ENCODE measurements at places on chromosomes 11 and 22.

DNA sequence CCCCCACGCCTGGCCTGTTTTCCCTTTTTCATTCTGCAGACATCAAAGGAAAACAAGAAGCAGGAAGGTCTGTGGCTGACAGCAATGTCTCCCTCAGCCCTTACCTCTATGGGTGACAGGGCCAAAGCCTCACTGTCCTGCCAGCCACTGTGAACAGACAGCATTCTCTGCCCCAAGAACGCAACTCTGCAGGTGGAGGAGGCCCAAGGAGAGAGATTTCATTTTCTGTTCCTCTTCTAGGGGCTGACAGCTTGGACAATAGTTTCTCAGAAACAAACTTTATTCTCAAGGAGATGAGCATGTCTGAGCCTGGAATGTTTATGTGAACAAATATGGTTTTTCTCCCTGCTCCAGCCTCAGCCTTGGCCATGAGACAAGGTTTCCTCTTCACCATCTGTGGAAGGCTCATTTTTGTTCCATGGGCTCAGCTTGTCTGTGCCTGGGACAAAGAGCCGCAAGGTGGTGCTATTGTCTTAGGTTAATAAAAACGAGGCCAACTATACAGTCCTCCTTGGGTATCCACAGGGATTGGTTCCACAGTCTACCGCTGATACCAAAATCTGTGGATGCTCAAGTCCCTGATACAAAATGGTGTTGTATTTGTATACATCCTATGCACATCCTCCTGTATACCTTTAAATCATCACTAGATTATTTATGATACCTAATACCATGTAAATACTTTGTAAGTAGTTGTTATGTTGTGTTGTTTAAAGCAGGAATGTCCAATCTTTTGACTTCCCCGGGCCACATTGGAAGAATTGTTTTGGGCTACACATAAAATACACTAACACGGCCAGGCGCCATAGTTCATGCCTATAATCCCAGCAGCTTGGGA is 5.8 kb downstream of the PIWIL3 start:
- peak; percentile 37 for DNase-seq

DNA sequence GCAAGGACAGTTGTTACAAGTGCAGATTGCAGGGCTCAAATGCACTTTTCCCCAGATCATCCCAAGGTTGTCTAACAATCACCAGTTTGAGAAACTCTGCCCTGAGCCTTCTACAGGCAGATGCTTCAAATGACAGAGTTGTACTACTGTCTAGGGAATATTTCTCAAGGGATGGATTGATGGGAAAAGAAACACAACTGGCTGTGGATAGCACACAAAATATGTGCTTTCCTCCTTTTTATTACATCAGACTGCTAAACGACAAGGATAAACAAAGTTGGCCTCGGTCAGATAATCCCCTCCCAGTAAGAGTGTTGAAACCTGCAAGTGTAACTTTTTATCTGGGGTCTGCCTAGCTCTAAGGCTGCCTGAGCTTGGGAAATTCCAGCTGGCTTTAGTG is 46.6 kb upstream of the SORL1-AS1 start:
- no peak for DNase-seq

DNA sequence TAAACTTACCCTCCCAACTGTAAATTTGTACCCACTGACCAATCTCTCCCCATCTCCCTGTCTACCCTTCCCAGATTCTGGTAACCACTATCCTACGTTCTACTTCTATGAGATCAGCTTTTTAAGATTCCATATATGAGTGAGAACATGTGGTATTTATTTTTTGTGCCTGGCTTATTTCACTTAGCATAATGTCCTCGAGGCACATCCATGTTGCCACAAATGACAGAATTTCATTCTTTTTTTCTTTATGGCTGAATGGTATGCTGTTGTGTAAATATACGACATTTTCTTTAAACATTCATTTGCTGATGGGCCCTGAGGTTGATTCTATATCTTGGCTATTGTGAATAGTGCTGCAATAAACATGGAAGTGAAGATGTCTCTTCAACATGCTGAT is 74.7 kb upstream of the RRM1 start:
- DNase-seq, result no peak

DNA sequence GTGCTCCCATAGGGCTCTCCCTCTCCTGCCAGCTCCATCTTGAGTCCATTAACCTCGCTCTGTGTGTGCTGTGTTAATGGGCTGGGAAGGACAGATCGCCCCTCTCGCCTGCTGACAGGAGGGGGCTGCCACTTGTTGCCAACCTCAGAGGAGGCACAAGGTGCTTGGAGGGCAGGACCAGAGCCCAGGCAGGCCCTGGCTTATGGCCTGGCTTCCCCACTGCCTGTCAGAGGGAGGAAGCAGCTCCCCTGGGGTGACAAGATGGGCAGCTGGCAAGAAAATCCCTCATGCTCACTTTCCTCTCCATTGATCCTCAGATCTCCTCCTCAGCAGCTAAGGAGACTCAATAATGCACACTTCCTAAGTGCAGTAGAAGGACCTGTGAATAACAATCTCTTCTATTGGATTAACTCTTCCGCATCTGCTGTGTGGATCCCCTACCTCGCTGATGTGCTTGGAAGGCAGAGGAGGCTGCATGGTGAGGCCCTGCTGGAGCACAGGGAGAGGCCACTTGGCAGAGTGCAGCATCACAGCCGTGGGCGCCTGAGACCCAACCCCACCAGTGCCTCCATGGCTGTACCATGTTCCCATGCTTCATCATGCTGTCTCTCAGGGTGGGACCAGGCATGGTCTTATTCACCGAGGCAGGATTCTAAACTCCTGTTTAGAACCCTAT is 70.3 kb downstream of the TRIM29 start:
- no peak for DNase-seq

- no peak for DNase-seq
Measured at GRCh38 chr22:27422442-27422841, 379.1 kb downstream of the MN1 start.

GRCh38 chr11:16979703-16980622 is 34.3 kb downstream of the PLEKHA7 start:
- no peak for DNase-seq

DNA sequence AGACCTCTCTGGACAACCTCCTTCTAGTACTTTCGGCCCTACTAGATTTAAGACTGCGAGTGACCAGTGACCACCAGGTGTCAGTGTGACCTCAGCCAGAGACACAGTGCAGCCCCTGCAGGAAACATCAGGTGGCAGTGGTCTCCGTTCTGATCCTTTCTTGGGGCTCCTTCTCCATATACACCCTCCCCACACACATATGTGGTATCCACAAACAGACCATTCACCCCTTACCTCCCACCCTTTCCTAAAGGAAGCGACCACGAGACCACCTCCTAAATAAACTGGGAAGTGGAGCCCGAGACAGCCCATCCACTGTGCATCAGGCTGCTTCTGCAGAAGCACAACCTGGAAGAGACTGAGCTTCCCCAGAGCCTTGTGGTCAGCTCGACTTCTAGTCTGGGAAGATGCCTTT is 38.5 kb upstream of the CYP2D6 start:
- peak; percentile 54 for DNase-seq

DNA sequence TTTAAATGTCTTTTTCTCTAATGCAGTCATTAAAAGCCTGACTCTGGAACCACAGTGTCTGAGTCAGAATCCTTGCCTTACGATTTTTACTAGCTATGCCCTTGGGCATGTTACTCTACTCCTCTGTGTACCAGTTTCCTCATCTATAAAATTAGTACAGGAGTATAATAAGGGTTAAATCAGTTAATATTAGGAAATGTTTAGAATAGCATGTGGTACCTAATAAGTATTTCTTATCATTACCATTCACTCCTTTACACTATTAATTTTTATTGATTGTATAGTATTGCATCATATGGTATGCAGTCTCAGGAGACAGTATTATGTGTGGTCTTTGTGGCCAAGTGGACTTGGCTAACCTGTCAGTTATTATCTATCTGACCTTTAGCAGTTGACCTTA is 68.2 kb downstream of the METTL15 start:
- no peak for DNase-seq

GRCh38 chr11:65438257-65439151 is 15.9 kb downstream of the NEAT1 start:
- no peak for DNase-seq

DNA sequence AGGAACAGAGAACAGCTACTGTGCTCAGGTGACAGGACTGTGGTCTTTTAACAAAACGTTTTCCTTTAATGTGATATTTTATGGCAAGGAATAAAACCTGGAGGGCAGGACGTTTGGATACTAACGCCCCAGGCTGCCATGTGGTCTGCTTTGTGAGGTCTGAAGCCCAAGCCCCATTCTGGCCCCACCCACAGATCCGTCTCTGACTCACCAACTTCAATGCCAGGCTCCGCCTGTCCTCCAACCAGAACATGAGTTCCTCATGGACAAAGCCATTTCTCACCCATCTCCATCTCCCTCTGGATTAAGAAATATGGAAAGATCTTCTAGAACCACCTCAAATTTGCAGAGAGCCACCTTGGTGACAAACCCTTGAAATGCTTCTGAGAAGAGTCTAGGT is 148.8 kb downstream of the CRYBB2 start:
- no peak for DNase-seq

DNA sequence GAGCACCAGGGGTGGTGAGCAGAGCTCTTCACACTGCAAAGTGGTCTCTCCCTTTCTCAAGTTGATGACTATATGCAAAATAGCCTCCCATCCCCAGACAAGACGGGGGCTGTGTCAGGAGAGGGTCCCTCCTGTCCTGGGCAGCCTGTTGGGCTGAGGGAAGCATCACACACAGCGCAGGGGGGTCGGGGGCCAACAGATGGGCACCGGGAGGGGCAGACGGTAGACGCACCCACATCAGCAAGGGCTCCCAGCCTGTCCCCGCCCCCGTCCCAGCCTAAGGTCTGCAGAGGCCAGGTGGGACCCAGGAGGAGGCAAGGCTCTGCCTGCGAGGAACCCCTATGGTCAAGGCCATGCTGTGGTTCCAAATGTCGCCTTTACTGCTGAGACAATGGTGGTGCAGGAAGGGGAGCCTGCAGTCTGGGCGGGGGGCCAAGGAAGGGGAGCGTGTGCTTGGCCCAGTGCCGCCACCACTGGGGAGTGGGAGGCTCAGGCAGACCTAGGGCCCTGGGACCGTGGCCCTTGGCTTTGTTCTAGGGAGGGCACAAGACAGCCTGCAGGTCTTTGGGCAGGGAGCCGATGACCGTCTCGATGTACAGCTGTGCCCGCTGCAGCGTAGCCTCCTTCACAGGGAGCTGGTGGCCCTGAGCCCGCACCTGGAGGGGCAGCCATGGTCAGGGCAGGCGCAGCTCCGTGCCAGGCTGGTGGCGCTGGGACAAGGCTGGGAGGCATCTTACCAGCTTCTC is 4.3 kb upstream of the PLXNB2 start:
- DNase-seq, result no peak

- DNase-seq, result no peak
Measured at GRCh38 chr11:66593303-66593635, 284 bp downstream of the CCS start.

DNA sequence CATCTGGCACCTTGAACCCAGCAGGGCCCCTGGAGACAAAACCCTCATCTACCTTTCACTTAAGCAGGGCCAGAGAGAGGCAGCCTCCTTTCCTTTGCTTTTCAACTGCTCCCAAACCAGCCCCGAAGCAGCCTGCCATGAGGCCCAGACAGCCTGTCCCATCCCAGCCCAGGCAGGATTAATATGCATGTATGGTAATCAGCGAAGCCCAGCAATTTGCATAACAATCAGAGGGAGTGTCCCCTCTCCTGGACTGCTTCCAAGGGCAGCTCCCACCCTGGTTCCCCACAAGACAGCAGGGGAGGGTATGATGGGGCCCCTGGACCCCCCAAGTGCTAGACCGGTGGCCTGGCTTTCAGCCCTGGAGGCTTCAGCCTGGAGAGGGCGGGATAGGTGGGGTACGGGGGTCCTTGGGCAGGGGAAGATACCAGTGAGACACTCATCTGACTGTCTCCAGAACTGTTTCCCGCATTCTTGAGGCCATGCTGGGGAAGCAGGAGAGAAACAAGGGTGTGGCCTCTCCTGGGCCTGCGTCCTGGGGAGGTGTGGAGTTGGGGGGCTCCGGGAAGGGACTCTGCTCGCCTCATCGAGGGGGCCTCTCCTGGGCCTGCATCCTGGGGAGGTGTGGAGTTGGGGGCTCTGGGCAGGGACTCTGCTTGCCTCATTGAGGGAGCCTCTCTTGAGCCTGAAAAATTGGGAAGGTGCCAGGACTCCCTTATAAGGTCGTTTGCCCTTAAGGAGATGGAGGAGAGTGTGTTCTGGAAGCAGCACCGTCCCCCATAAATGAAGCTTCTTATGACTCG is 93.2 kb upstream of the PRR5 start:
- no peak for DNase-seq

DNA sequence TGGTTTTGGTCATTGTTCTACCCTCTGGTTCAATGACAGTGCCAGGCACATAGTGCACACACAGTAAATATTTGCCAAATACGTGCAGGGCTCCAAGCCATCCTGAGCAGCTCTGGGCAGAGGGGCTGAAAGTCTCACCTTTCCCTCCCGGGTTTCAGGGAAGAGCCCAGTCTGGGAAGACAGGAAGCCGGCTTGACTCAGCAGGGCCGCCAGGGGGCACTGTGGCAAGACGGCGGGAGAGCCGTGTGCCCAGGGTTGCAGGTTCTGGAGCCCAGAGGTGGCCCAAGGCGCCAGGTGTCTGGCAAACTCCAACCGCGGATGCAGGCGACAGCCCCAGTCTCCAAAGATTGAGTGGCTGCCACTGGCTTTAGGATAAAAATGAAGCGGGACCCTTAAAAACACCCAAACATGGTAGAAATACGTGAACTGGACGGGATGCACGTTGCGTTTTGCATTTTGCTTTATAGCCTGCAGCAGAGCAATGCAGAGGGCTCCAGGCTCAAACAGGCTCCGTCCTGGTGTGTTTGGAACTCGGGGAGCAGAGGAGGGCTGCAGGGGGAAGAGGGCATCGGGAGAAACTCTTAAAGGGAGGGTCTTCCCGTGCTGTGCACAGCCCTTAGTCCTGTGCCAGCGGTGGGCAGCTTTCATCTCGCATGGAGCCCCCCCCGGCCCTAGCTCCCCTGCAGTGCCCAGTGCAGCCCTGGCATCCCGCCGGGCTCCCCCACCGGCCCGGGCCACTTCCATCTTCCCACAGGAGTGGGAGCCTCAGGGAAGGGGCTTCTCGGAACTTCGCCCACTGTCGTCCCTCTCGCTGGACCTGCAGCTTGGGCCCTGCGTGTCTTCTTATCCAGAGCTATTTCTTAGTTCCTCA is 10.7 kb downstream of the KRTAP5-5 start:
- peak; percentile 34 for DNase-seq

- no peak for DNase-seq
Measured at GRCh38 chr11:68420171-68420570, 40.4 kb upstream of the PPP6R3 start.

DNA sequence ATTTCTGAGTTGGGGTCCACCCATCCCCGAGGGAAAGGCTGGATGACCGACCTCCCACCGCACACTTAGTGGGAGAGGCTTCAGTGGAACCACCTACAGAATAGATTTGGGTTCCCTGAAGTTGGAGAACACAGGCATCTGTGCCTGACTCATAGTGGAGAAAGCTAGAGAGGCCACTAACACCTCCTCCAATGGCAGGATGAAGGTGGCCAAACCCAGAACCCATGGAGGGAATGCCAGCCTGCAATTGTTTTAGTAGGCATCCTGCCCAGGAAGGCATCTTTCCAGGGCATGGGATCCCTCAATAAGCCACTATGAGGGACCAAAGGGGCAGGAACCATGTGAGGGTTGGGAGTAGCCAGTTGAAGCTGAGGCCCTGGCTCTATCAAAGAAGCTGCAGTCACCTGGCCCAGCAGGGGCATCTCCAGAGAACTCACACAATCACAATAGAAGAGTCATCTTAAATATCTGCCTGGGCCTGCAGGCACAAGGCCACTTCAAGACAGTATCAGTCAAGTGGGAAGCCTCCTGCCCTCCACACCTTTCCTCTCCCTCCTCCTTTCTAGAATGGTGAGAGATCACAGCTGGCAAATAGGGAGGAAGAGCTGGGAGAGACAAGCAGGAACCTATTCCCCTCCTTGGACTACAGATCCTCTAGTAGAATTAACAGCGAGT is 124.1 kb upstream of the CSNK2A3 start:
- DNase-seq, result no peak

Measured in stimulated activated CD4-positive, alpha-beta T cell treated with anti-CD3 and anti-CD28 coated beads, Interleukin-12 subunit alpha, Interleukin-12 subunit beta, amount 100 ng/mL, for 4 hours (primary cell).